ENCODE measurements at places on chromosomes 3 and 15. TPM values are rescaled to one million over a fixed set of nuclear protein-coding genes. Genes with fewer than 3 reads are reported as not detected.

DNA sequence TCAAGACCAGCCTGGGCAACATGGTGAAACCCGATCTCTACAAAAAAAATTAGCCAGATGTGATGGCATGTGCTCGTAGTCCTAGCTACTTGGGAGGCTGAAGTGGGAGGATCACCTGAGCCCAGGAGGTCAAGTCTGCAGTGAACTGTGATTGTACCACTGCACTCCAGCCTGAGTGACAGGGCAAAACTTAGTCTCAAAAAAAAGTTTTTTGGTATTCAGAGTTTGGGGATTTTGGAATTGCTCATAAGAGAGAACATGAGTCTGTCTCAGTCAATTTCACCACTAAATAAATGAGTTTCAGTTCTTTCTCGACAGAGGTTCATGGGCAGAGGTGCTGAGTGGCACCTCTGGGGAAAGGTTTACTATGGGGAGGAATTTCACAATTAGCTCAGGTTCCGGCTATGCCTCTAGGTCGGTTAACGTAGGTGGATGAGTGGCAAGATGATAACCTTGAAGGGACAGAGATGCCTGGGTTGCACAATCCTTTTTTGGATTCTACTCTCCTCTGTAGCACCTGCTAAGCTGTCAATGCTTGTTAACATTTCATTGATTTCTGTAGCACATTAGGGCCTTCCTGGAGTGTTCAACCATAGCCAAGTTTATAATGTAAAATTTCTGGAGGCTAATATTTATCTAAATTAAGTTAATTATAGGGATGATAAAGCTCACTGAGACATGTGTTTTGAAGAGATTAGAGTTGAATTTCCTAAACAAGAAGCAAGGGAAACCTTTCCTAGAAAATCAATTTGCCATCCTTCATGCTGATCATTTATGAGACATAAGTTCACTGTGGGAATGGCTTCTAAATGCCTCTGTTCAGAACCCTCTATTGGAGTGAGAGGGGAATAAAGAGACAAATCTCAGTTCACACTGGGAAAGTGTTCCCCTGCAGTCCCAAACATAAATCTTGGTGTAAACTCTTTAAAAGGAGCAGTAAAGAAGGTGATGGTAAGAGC, 37.4 kb upstream of the DCP1A start:
- no peak for DNase-seq

DNA sequence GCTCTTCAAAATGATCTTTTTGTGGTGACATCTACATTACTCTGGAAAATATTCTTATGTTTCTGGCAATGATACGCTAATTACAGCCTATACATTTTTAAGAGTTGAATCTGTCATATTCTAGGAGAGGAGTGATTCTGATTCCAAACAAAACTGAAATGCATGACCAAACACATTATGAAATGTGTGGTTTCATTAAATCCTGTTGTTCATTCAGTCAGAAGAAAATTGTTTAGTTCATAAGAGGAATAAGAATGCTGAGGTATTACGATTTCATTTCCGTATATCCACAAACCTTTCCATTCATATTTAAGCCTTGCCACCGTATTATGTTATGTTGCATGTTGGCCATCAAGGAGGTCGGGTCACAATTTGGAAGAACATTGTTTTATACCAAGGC, 345.1 kb downstream of the FEZF2 start:
- DNase-seq, result no peak

- no peak for DNase-seq
Measured at GRCh38 chr15:60021589-60022378, 17.7 kb downstream of the FOXB1 start.

- no peak for DNase-seq
Measured at GRCh38 chr3:190446573-190447279, 3.0 kb downstream of the TMEM207 start.

DNA sequence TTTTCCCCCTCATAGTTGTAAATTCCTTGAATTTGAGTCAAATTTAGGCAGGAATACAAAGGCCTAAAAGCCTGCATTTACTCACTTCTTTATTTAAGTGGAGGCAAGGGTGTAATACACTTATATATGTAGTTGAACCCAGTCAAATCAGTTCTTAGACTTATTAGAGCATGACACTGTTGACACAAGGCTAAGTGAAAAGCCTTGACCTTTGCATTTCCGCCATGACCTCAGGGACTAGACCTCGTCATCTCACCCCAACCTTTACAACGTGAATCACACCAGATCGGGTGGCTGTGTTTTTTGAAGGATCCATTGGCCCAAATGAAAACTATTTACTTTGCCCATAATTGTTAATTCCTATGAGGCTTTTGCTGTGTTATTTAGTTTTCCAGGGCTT, 774.4 kb downstream of the ROBO1 start:
- DNase-seq, result no peak

DNA sequence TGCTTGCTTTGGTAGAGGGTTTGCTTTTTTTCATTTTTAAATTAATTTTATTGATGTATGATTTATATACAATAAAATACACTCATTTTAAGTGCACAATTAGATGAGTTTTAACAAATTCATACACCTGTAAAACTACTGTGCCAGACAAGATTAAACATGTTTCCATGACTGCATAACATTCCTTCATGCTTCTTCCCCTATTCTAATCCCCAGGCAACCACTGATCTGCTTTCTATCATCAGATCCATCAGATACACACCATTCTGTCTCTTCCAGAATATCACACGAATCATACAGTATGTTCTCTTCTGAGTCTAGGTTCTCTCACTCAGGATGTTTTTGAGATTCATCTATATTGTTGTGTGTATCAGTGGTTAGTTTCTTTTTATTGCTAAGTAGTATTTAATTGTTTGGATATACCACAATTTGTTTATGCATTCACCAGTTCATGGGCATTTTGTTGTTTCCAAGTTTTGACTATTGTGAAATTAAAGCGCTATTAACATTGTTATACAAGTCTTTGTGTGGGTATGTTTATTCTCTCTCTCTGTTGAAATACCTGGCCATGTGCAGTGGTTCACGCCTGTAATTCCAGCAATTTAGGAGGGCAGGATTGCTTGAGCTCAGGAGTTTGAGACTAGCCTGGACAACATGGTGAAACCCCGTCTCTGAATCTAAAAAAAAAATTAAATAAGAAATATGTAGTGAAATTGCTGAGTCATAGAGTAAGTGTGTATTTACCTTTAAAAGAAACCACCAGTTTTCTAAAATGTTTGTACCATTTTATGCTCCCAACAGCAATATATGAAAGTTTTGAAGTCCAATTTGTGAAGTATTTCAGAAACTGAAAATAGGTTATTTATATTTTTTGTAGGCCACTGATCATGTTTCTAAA, 7.0 kb upstream of the TFG start:
- no peak for DNase-seq

DNA sequence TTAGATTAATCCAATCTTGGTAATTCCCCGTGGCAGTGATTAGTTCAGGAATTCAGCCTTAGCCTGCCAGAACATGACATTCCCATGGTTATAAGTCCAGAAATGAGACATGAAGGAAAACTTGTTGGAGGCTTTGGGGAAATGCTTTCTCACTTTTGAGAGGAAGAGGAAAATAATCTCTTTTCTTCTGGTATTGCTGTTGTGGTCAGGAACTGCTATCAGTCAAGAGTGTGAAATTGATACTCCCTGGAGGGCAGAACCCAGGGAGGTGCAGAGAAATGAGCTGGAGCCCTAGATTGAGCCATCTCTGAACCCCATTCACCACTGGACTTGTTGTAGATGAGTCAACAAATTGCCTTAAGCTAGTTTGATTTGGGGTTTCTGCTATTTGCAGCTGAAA, 38.6 kb upstream of the APH1B start:
- DNase-seq, result no peak

- DNase-seq, result no peak
Measured at GRCh38 chr3:124249038-124249437, 257.1 kb upstream of the ROPN1 start.

GRCh38 chr15:67542420-67543347, at the start of gene MAP2K5:
TSS of gene MAP2K5 (plus strand) at chr15:67542703. CDS start at chr15:67543336, 633 bp downstream.
- DNase-seq, result peak; percentile 88

The HRH1 gene
- total RNA-seq, result not detected

The OR5H15 gene
- total RNA-seq, result not detected

The SERINC4 gene
- 0.50 TPM for total RNA-seq

The TSC22D2 gene
- 23.7 TPM for total RNA-seq

The NANOGP8 gene
- total RNA-seq, result not detected

The SLC2A2 gene
- total RNA-seq, result not detected

The REC114 gene
- total RNA-seq, result not detected

Data from natural killer cell treated with Interleukin-12 subunit alpha and Interleukin-12 subunit beta and Interleukin-15 and Interleukin-18, amount 100 ng/mL, for 72 hours (primary cell).